Activated CD4-positive, CD25-positive, alpha-beta regulatory T cell treated with anti-CD3 and anti-CD28 coated beads, Interleukin-2, amount 50 U/mL, for 16 hours (primary cell): ENCODE measurements at places on chromosomes 4 and X.

GRCh38 chr4:181443021-181443420 is 800.2 kb upstream of the TENM3 start:
- no peak for DNase-seq

GRCh38 chr4:163776957-163777356 is 282.5 kb downstream of the TMA16 start:
- DNase-seq: no peak

- DNase-seq: no peak
Observed at GRCh38 chr4:153618833-153619232, 65.2 kb upstream of the TLR2 start.

GRCh38 chrX:124383354-124383753 is 37.0 kb downstream of the SH2D1A start:
- no peak for DNase-seq

DNA sequence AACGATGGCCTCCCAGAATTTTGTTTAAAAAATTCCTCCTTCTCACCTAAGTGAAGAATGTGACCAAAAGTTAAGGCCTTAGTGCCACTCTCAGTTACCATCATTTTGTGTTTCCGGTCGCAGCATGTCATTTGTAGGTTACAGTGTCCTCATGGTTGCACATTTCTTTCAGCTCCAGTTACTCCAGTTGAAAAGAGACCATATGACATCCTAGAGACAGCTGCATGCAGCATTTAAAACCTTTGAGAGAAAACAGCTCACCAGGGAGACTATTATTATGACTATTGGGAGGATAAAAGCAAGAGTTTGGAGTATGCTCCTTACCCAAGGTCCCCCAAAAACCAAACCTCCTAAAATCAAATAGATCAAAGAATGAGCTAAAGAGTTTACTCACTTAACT is 45.8 kb downstream of the MGARP start:
- no peak for DNase-seq

DNA sequence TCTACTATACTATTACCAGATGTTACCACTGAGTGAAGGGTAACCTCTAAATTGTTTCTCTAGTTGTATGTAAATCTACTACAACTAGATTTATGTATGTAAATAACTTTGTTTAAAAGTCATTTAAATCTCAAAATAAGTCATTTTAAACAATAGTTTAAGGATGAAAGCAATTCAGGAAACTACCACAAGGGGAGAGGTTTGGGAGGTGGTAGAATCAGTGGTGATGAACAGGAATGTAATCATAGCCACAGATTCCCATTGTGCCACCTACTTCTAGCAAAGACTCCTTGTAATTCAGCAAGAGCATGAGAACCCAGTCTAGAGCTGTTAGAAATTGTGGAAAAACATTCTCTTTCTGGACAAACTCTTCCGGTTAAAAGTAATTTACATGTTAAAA is 234.6 kb downstream of the SLC7A11 start:
- no peak for DNase-seq

- no peak for DNase-seq
Observed at GRCh38 chr4:79209822-79210635, 115.8 kb downstream of the NAA11 start.

DNA sequence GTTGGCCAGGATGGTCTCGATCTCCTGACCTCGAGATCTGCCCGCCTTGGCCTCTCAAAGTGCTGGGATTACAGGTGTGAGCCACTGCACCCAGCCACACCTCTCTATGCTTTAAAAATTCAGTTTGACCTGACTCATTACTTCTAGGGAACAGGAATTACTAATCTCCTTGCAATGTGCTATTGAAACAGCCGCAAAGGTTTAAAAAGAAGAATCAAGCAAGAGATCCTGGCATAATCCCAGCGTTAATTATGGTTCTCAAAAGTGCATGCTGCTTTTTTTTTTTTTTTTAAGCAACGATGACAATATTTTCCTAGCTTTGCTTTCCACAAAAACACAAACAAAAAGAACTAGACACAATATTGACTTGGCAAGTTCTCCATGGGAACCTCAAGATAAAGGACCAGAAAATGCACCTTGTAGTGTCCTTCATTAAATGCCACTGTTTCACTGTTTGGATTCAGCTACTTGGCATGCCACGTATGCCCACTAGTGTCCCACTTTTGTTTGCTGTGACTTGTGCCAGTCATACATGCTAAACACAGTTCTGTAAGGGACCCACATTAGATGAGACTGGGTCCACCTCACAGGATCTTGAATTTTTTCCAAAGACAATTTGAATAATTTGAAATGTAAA is 112.6 kb upstream of the PPARGC1A start:
- no peak for DNase-seq

DNA sequence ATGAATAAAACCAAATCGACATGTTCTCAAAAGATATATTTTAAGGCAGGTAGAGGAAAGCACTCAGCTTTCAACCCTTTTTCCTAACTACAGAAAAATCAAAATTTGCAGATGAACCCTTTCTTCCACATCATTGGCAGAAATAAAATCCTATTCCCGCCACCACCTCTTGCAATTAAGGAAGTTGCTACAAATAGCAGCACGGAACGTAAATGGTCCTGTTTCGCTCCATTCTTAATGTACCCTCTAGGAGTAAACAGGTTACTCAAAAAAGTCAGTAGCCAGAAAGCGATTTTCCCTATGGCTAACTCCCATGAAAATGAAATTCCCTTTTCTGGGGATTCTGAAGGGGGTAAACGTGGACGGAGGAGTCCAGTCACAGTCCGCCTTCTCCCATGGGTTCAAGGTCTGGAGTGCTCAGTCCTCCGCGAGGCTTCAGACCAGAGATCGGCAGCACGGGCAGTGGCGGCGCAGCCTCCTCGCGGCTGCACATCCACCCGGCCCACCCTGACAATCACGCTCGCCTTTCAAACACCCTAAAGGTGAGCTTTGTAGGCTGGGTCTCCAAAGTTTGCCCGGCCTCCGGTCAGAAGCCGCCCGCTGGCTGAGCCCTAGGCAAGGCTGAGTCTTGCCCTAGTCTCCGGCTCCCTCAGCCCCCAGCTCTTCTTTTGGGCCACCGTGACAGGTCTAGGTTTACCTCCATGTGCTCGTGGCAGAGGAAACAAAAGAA is 1.8 kb downstream of the ATP11C start:
- DNase-seq: no peak

GRCh38 chr4:145960012-145960411 is 21.4 kb upstream of the ZNF827 start:
- no peak for DNase-seq

DNA sequence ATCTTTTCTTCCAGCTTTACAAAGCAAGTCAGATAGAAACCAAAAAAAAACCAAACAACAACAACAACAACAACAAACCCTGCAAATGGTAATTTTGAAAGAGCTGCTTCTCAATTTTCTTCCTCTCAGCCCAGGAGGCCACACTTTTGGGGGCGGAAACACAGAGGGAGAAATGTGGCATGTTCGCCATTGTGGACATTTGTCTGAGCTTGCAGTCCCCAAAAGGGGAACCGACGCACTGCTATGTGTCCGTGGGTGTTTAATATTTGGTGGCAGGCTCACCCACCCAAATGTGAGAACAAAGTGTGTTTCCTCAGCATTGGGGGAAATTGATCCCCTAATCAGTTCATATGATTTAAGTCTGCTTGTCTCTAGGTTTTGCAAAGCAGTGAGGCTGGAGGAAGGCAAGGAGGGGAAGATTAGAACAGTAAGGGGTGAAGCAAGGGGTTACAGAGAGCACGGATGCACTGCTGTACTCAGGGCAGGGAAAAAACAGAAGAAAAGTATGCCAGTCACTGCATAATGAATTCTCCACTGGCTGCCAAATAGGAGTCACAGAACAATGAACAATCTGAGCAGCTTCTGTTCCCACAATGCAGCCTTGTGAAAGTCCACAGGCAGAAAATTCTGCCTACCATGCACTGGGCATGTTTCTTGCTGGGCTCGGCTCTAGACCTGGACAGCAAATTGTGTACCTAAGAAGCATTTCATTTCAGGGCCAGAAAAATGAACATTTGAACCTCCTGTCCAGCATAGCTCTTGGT is 74.7 kb upstream of the GPM6B start:
- DNase-seq: no peak

GRCh38 chrX:24399550-24399949 is 39.1 kb downstream of the SUPT20HL1 start:
- no peak for DNase-seq

DNA sequence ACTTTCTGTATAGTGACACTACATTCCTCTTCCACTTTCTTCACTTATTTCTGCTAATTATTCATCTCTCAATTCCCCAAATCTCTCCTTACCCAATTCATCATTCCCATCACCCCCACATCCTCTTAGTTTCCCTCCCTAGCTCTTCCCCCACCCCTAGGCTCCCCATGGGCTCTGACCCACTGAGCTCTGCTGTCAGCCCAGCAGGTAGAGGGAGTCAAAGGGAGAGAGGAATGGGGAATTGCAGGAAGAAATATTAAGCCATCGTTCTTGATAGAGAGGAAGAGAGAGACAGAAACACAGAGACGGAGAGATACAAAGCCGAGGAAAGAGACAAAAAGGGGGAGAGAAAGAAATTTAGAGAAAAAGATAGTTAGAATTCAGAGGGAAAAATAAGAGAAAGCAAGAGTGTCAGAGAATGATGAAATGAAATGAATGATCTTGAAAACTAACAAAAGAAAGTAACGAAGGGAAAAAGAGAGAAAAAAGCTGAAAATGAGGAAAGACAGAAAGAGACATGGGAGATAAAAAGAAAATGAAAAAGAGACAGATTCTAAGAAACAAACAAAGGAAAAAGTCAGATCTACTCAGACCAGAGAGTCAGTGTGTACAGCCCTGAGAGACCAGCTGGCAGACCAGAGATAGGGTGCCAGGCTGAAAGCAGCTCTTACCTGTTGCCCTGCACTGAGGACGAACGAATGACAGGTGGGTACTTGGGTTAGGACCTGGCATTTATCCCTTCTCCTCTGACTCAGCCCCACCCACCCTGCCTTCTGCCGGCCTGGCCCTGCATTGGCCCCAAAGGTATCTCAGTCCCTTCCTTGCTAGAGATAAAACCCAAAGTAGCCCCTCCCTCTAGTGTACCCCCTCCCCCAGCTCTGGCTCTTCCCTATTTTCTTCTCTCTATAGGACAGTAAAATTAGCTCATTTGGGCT is at the start of gene ALAS2:
ALAS2 (minus strand) TSS at position 707 of the 935 bp plus-strand sequence. CDS start 4,977 bp downstream, outside the sequence.
- DNase-seq: no peak

DNA sequence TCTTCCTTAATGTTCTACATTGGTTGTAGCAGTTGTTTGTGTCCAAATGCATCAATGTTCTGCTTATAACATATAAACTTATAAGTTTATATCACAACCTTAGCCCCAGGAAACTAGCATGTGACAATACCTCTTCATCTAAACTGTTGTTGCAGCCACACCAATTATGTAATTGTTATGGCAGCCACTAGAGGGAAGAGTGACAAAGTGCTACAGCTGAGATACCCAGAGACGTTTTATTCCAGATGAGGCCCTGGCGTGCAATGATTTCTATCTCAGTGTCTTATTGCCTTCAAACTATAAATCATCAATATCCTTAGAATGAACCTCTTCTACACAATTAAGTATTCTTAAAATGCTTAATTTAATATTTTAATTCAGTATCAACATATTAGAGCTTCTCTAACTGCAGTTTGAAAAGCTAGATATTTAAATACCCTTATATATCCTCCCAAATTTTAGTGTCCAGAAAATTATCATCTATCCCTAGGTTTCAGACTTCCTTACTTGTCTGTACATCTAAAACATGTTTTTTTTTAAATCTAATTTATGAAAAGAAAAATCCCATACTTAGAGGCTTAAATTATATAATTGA is 171.6 kb downstream of the PCDH10 start:
- no peak for DNase-seq

- DNase-seq: no peak
Observed at GRCh38 chrX:123728016-123728415, 4.8 kb downstream of the THOC2 start.

- no peak for DNase-seq
Observed at GRCh38 chr4:70901607-70901983, 574 bp upstream of the MOB1B start.

- DNase-seq: no peak
Observed at GRCh38 chrX:47240619-47241018, 7.8 kb downstream of the USP11 start.
